ENCODE measurements at places on chromosomes 6 and 20. TPM values are rescaled to one million over a fixed set of nuclear protein-coding genes. Genes with fewer than 3 reads are reported as not detected.

HLA-DQA1 gene
- not detected for total RNA-seq

HLA-DRB5 gene
- not detected for total RNA-seq

TINAG gene
- not detected for total RNA-seq

LY6G6F gene
- not detected for total RNA-seq

HECA gene
- total RNA-seq, result 5.2 TPM

OPN5 gene
- total RNA-seq, result not detected

POM121L2 gene
- not detected for total RNA-seq

TGM3 gene
- not detected for total RNA-seq

PDYN gene
- not detected for total RNA-seq

DNA sequence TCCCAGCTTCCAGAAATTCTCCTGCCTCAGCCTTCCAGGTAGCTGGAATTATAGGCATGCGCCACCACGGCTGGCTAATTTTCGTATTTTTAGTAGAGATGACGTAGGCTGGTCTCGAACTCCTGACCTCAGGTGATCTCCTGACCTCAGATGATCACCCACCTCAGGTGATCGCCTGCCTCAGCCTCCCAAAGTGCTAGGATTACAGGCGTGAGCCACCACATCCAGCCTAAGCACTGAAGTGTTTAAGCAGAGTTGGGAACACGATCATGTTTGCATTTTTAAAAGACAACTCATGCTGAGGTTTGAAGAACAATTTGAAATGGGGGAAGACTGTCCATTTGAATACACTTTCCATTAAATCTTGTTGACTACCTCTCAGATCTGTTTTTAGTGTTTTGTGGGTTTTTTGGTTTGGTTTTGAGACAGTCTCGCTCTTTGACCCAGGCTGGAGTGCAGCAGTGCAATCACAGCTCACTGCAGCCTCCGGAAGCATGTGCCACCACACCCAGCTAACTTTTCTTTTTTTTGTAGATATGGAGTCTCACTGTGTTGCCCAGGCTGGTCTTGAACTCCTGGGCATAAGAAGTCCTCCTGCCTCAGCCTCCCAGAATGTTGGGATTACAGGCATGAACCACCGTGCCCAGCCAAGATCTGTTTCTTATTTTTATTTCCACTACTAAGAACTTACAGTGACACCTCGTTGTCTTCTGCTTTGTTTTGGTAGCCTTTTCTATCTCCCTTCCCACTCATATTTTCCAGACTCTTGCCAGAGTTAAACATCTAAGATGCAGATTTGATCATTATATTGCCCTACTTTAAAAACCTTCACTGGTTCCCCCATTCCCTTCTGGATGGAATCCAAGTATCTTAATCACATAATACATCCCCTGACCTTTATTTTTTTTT is 5.5 kb downstream of the CASP8AP2 start:
- DNase-seq, result no peak

DNA sequence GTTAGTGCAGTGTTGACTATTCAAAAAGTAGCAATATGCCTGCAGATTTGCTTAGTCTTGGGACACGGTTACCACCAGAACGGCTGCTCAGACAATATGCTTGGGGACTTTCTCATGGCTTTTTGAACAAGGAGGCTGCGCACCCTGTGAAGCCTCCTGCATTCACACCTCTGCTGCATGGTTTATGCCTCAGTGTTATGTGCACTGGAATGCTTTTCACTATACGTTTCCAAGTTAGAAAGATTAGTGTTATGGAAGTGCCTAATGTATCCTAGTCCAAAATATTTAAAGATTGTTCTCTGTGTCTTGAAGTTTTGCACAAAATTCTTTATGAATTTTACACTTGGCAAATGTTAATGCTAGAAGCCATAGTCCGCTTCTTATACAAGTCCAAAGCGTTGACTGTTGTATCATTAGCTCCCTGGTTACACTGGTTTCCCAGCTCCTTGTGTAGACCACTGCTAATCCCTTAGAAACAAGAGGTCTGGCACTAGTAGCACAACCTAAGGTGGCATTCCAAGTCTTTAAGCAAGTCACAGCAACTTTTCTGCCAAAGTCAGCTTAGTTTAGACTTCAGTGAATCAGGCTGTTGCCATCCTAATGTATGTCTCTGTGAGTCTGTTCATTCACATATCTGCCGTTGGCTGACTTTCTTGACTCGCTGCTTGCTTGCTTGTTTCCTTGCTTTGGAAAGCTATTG is 26.3 kb upstream of the SLC22A1 start:
- DNase-seq, result no peak

- DNase-seq, result no peak
These were observed 4.9 kb upstream of the TBX18 start for GRCh38 chr6:84769306-84769705.

DNA sequence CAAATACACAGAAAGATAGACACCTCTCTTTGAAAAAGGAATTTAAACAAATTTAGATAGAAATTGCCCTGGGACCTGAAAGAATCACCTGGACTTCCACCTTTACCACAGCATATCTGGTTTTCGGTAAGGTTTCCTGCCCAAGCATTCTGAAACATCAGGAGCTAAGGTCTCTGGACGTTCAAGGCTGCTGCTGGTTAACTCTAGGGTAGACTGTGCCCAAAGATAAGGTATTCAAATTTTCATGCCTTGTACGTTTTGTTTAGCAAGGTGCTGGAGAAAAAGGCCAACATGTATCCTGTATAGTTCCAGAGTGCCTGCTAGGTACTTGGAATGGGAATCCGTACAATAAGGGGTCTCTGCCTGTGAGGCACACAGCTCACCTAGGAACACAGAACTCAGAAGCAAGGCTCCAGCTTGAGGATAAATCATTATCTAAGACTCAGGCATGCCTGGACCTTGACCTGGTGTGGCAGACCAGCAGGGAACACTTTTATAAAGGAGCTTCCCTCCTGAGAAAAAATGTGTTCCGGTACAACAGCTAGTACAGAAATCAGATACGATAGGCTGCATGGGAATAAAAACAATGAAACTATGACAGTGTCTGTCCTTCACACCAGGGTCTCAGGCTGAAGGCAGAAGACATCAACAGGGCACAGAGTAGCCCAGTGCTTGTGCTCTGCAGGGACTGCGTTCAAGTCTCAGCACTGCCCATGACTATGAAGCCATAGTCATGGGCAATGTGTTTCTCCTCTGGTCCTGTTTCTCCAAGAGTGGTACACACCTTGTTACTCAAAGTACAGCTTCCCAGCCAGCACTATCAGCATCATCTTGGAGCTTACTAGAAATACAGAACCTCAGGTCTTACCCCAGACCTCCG is 70.4 kb downstream of the METTL24 start:
- no peak for DNase-seq

- DNase-seq, result no peak
These were observed 27.8 kb upstream of the PKHD1 start for GRCh38 chr6:52115145-52115741.

DNA sequence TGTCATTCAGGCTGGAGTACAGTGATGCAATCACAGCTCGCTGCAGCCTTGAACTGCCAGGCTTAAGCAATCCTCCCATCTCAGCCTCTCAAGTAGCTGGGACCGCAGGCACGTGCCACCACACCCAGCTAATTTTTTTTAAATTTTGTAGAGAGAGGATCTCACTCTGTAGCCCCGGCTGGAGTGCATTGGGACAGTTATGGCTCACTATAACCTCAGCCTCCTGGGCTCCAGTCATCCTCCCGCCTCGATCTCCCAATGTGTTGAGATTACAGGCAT is 86.5 kb downstream of the SERAC1 start:
- no peak for DNase-seq

DNA sequence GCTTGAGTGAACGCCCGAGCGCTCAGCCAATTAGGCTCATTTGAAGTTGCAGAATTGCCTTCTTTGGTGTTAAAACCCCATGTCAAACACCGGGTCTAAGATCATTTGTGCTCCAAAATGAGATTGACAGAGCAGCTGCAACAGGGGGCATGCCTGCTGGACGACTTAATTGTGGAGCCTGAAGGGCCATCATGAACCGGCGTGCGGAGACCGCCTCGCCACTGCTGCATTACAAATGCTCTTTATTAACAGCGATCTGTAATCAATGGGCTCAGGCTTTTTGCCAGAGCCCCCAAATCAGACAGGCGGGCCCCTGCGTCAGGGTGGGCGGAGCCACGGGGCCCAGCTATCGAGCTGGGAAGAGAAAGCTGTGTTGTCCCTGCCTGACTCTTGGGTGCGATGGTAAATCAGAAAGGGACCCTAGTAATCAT is 183.2 kb downstream of the SIM1 start:
- no peak for DNase-seq

DNA sequence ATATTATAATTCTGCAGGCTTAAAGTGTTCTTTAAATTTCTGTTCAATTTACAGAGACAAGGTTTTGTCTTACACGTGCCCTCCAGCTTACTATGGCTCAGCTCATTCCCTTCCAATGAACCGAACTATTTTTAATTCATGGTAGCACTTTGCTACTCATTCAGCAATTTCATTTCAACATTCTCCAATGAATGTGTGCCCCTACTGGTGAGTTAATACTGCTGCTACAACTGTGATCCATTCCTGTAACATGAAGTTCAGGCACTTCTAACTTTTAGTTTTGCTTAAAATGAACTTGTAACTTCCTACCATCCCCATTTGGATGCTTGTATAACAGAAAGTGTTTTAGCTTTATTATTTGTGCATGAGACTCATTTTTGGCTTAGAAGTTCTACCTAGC is 99.7 kb downstream of the F13A1 start:
- no peak for DNase-seq

DNA sequence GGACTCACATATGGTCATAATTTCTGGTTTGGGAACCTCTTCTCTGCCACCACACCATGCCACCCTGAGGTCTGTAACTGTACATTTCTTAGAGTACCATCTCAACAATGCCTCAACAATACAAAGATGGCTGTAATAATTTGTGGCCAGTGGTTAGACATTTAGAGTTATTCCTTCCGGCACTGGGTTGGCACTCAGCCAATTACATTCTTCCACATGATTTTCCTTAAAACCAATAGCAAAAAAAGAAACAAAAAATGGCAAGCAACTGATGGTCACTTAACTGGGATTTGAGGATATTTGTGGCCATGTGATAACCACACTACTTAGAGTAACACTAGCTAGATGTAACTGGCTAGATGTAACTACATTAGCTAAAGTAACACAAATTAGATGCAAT is 79.9 kb downstream of the SEL1L2 start:
- DNase-seq, result no peak

- no peak for DNase-seq
These were observed 1.0 kb upstream of the ECI2 start for GRCh38 chr6:4136354-4136831.

DNA sequence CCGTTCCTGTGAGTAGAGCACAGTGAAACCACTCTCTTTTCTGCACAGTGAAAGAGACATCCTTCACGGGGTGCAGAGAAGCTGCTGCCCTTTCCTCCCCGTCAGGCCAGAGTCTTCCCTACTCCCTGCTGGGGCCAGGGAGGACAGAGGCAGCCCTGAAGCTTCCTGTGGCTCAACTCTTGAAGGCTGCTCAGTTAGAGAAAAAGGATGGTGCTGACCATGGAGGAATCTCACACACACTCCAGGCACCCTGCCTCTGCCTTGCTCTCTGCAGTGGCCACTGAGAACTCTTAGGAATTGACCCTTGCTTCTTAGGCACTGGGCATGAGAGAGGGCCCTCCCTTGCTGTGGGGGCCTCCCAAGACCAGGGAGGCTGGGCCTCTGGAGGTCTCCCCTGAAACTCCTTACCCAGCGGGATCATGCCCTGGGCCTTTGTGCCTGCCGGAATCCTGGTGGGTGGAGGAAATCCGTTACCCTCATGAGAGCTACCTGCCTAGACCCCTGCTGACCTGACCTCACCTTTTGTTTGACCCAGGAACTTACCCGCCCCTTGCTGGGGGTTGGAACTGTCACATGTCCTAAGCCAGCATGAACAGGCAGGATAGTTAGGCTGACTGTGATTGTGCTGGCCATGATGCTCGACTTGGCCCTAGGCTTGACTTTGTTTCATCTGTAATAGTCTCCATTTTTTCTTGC is 65.0 kb upstream of the CD93 start:
- DNase-seq, result no peak

- DNase-seq, result no peak
These were observed 104.1 kb downstream of the PSMB1 start for GRCh38 chr6:170448751-170449630.

DNA sequence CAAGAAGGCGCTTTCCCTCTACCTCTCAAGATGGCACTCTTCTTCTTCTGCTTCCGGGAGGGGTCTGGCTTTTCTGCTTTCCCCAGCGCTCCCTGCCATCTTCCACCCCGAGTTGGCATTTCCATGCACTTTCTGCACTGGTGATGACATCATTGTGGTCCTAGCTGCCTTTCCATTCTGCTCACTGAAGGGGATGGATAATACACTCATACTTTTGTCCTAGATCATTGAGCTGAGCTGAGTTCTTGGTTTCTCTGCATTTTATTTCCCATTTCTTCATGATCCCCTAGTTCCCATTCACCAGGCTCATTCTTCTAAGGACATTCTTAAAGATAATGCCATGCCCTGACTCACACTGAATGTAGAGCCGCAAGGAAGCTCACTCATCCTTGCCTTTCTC is 96.7 kb downstream of the EDN1 start:
- no peak for DNase-seq

GRCh38 chr6:46453216-46453615 is 38.0 kb downstream of the RCAN2 start:
- no peak for DNase-seq

- no peak for DNase-seq
These were observed 12.9 kb upstream of the C20orf144 start for GRCh38 chr20:33649201-33649681.

DNA sequence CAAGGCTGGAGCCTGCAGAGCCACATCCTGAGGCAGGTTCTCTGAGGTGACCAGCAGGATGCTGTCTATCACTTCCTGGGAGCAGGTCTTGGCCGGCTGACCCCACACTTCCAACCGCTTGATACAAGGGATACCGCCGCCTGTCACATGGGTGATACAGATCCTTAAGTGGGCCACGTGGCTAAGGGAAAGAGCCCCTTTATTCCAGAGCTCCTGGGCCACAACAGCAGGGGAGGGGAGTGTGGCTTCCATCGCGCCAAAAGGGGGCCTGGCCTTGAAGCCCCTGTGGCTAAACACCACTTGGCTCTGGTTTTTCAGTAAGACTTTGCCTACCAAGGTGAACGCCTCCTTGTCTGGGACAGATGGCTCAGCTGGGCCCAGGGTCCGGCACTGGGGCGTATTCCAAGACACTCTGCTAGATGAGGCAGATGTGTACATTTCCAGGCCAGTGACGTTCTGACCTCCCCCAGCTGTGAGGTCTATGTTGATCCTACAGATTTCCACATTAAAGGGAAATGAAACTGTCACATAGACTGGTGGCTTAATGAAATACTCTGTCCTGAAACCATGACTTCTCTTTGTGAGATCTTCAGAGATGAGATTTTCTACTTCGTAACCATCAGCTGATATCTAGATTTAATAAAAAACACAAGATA is 37.6 kb upstream of the AVP start:
- no peak for DNase-seq

- no peak for DNase-seq
These were observed 4.1 kb downstream of the TRPC4AP start for GRCh38 chr20:35088231-35089145.

All from Caco-2 (cell line).